Activated naive CD4-positive, alpha-beta T cell treated with anti-CD3 and anti-CD28 coated beads, Interleukin-2, amount 50 U/mL, for 16 hours (primary cell): ENCODE measurements at places on chromosomes 2 and 18.

- no peak for DNase-seq
These were observed 889.5 kb downstream of the EPHA4 start for GRCh38 chr2:220682616-220683015.

GRCh38 chr18:57301573-57302559, 50.5 kb upstream of the ST8SIA3 start:
- no peak for DNase-seq

DNA sequence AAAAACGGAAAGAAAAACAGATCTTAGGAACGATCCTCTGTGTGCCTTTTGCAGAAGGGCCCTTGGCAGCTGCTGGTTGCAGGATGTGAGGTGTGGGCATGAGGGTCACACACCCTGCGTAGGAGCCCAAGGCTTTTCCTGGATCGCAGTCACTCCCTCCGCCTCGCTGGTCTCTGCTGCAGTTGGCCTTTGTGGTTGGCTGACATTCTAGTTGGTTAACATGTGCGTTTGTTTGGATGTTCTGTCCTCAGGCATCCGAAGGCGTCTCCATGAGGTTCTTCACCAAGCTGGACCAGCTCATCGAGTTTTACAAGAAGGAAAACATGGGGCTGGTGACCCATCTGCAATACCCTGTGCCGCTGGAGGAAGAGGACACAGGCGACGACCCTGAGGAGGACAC, 61.7 kb downstream of the INPP5D start:
- DNase-seq: no peak

DNA sequence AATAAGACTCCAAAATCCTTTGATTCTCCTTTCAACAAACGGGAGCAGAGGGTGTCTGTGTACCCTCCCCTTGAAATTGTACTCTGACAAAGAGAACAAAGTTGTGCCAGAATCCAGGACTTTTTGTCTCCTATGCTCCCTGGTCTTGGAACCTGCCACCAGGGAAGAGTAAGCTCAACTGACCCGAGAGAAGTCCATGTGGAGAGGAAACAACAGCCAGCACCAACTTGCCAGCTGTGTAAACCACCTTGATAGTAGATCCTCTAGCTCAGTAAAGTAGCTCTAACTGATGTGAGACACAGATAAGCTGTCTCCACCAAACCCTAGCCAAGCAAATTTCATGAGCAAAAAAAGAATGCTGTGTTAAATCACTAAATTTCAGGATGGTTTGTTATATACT, 46.9 kb downstream of the LNPK start:
- no peak for DNase-seq

DNA sequence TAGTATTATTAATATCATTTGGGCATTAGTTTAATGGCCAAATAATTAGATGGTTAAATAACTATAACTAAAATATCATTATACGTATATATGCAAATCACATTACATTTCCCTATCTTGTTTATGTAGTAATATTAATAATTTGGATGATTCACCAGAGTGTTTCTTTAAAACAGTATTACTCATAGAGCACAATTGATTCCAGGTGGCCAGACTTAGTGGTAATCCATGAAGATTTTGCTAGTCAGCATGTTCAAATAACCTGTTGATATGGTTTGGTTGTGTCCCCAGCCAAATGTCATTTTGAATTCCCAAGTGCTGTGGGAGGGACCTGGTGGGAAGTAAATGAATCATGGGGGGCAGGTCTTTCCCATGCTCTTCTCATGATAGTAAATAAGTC, 782.3 kb downstream of the LRP1B start:
- no peak for DNase-seq

GRCh38 chr2:191180276-191180675, 29.5 kb upstream of the STAT4 start:
- DNase-seq: no peak

- no peak for DNase-seq
These were observed 278.3 kb downstream of the TSN start for GRCh38 chr2:122033778-122034177.

DNA sequence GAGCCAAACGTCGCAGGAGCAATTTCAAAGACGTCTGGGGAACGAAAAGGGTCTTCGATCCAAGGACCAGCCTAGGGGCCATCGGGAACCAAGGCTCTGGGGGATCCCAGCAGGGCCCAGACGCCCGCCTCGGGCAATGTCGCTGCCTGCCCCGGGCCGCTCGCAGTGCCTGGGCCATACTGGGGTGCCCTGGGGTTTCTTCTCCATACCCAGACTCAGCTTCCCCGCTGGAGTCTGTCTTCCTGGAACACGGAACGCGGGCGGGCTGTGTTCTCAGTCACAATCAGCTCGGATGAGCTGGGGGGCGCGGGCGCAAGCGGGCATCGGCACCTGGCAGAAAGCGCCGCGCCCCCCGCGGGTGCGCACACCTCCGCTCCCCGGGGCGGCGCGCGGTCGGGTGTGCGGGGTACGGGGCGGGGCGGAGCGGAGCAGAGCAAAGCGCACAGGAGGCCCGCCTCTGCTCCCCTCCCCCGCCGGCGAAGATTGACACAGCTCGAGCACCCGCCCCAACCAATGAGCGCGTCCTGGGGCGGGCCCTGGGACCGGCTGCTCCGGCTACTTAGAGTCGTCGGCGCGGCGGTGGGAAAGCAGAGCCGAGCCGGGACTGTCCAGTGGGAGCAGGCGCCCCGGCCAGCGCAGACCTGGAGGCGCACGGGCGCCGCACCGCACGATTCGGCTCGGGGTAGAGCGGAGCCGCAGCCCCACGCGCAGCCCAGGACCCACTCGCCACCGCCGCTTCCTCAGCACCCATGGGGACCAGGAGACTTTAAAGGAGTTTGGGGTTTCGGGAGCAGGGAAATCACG, at the start of gene LRATD1:
TSS of gene LRATD1 (plus strand) at position 585 of the 804 bp plus-strand sequence. CDS start 1,263 bp downstream, outside the sequence.
- DNase-seq: no peak

- no peak for DNase-seq
These were observed 34.3 kb upstream of the C18orf32 start for GRCh38 chr18:49521216-49521835.

DNA sequence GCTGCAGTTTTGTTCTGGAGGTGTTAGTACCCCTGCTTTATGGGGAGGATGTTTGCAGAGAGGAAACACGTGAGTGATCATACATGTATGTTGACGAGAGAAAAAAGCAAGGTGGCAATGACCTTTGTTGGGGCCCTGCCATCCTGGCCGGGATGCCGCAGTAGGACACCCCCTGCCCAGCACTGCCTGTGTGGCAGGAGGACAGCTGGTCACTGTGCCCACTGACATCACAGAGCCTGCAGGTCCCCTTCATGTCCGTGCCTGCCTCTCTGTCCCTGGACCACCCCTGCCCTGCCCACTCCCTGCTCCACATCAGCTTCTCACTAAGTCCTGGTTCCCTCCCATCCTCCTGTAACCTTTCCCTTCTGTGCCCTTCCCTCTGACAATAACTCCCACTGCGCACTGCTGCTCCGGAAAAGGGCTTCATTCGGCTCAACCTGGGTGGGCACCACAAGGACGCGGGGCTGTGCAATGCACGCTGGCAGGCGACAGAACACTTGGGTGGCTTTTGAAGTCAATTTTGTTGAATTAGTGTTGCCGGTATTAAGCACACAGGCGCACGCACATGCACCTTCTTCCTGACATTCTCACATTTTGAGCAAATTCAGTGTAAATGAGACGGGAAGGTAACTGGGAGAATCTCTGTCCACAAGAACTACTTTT, 51.5 kb upstream of the TWIST2 start:
- DNase-seq: no peak

DNA sequence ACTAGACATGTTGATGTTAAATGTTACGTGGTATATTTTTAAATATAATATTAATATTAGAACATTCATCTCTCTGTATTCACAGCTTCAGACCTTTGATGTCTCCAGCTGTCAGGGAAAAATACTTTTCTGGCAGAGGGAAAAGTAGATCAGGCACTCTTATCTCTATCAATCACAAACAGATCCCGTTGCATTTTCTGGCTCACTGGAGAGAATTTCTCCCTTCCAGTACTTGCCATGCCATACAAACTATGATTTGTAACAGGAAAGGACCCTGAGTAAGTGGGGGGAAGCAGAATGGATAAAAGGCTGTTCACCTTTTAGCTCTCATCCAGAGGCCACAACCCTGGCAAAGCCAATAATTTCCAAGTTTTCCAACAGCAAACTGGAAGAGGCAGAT, 158.0 kb downstream of the TCF4 start:
- DNase-seq: no peak

- no peak for DNase-seq
These were observed 1.0 kb downstream of the CNNM3 start for GRCh38 chr2:96816836-96817702.

DNA sequence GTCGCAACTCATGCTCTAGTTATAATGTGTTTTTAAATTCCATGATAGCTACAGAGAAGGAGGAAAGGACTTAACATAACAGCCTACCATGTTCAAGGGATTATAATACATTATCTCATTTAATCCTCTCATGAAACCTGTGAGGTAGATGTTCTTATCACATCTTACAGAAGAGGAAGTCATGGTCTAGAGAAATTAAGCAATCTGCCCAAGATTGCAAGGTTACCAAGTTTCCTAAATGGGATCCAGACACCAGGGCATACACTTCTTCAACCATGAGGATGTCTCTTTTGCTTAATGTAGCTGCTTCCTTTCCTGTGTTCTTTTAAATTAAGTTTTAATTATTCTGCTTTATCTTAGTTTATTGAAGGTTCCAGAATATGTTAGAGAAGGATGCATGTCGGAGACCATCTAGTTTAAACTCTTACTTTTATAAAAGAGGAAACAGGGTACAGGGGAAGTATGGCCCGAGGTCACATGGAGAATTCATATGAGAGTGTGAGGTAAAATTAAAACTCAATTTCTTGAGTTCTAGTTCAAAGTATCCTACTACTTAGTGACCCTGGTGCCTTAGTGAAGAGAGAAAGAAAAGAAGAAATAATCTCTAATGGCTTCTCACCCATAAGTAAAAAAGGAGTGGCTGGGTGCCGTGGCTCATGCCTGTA, 3.6 kb upstream of the IL1A start:
- no peak for DNase-seq

GRCh38 chr18:11104307-11104706, 45.1 kb downstream of the PIEZO2 start:
- no peak for DNase-seq

DNA sequence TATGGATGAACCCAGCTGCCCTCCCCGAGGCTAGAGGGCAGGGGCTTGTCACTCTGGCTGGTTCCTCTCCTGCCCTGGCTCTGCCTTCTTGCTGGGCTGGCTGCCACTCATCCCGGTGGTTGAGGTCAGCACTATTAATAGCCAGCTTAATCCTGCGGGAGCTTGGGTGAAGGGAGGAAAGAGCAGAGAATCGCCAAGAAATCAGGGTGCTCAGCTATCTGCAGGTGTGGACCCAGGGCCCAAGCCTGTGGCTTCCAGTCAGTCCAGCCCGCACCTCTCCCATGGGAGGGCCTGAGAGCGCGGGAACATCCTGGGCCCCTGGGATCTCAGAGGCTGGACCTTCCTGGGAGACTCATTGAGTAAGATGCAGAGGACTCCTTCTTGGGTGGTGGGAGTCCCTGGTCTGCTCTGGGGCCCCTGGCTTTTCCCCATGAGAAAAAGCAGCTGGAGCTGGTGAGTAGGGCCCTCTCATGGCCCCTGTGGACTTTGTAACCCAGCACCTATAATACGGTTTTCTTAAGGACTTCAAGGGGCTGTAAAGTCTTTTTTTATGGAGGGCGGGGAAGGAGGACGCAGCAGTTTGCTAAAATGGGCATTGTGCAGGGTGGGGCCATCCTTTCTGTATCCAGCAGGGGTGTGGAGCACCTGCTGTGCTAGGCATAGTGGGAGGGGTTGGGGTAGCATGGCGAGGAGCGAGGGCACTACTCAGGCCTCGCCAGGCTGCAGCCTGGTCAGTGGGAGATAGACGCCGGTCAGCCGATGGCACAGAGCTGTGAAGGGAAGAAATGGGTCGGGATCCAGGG, 27.4 kb upstream of the CNNM3 start:
- no peak for DNase-seq

GRCh38 chr18:12099160-12099559, 5.5 kb downstream of the ANKRD62 start:
- no peak for DNase-seq

- no peak for DNase-seq
These were observed 552.8 kb upstream of the NRP2 start for GRCh38 chr2:205129531-205129930.

DNA sequence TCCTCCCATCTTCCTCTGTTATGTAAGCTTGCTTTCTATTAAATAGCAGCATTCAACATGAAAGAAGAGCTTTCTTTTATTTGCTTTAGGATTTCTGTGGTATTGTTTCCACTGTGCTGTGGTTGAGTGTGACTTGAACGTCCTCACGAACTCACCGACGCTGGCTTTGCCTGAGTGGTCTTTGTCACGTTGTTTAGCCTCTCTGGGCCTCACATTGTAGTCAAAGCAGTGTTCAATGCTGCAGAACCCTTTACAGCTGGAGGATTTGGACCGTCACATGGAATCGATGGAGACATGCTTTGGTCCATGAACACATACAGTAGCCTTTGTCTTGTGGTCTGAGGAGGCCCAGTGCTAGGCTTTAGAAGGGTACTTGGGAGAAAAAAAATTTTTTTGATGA, 66.3 kb downstream of the TANC1 start:
- DNase-seq: no peak

GRCh38 chr18:9217743-9218451, 81.3 kb downstream of the ANKRD12 start:
- no peak for DNase-seq

GRCh38 chr2:29558097-29558496, 363.3 kb downstream of the ALK start:
- DNase-seq: no peak

- no peak for DNase-seq
These were observed 4.5 kb upstream of the TOGARAM2 start for GRCh38 chr2:28976584-28976983.

- DNase-seq: no peak
These were observed 190.5 kb downstream of the DYSF start for GRCh38 chr2:71643674-71644357.

DNA sequence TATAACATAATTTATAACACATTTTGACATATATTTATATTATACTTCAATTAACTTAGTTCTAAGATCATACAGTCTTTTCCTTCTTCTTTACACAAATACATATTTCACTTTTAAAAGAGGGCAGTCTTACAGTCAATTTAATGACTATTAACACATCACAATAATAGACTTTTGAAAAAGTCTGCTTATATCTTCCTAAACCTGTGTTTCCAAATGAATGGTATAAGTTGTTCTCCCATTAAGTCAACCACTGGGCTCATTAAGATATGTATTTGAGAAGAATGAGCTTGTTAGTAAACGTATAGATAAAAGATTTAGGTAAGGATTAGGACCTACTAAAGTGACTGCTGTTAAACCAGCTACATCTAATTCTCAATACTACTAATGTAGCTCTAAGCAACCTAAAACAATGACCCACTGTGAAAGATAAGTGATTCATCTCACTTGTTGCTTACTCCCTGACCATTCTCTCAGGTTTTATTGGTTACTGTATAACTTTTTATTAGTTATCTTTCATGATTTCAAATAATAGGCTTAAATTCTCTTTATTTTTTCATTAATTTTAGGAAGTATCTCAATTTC, 27.0 kb downstream of the SLC40A1 start:
- DNase-seq: no peak

- DNase-seq: peak; percentile 60
These were observed at the start of gene MFSD6 for GRCh38 chr2:190407662-190408537. MFSD6 (plus strand) TSS chr2:190408355; CDS start chr2:190436030, 27,675 bp downstream.

- no peak for DNase-seq
These were observed 33.9 kb upstream of the DOCK10 start for GRCh38 chr2:225076125-225076524.

GRCh38 chr18:48454261-48454757, 45.1 kb upstream of the ZBTB7C start:
- DNase-seq: no peak

GRCh38 chr2:239519089-239519920, 118.5 kb upstream of the HDAC4 start:
- no peak for DNase-seq

- no peak for DNase-seq
These were observed 76.2 kb downstream of the MAP3K20 start for GRCh38 chr2:173151671-173152401.

GRCh38 chr2:6290217-6291015, 575.3 kb downstream of the CMPK2 start:
- DNase-seq: no peak
